Amniotic epithelial cell (primary cell): ENCODE measurements at places on chromosomes 7 and 10.

- DNase-seq: peak; percentile 54
These were observed 18.8 kb downstream of the CELF2 start for GRCh38 chr10:11036424-11037011.

DNA sequence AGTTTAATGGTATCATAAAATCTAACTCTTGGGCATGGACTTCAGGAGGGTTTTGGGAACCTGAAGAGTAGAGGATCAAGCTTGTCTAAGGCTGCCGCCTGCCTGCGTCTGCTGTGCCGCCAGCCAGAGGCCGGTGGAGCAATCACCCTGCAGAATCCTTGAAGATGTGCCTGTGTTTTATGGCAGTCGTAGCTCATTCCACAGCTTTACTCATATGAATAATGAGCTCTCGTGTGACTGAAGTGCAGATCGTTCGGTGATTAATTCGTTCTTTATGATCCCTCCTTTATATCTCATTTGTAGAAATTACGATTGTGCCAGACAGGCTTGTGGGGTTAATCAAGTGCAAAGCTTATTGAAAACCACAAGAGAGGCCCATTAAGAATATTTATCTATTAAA lies 100.8 kb downstream of the ACTR3B start:
- peak; percentile 23 for DNase-seq

GRCh38 chr7:100629117-100629716 lies 12.1 kb downstream of the TFR2 start:
- no peak for DNase-seq

DNA sequence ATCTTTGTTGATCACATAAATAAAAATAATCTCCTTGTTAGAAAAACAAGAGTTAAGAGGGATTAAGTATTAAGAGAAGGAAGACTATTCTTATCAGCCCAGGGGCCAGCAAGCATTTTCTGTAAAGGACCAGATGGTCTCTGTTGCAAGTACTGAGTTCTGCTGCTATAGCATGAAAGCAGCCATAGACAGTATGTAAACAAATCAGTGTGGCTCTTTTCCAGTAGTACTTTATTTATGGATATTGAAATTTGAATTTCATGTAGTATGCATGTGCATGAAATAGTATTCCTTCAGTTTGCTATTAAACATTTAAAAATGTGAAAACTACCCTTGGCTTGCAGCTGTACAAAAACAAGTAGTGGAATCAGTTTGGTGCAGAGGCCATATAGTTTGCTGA lies 81.7 kb downstream of the STK31 start:
- DNase-seq: peak; percentile 2

GRCh38 chr7:85186521-85187241 lies at the start of gene SEMA3D:
SEMA3D (minus strand) TSS chr7:85187056; CDS start chr7:85121891, 65,165 bp downstream.
- peak; percentile 72 for DNase-seq

GRCh38 chr7:44431091-44431608 lies 59.3 kb downstream of the NUDCD3 start:
- peak; percentile 53 for DNase-seq

GRCh38 chr7:8133188-8133848 lies 128.6 kb downstream of the ICA1 start:
- no peak for DNase-seq

DNA sequence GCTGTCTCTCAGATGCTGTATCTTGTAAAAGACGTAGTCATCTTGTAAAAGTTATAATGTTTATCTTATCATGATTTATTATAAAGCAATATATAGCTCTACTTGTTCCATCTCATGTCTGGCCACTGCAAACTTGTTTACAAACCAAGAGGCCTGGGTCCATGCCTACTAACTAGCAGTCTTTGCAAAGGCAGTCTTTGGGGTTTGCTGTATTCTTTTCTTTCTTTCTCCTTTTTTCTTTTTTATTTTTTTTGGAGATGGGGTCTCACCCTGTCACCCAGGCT lies 272.6 kb downstream of the GATA3 start:
- DNase-seq: no peak

GRCh38 chr10:125038637-125039036 lies 96.7 kb downstream of the ZRANB1 start:
- no peak for DNase-seq

DNA sequence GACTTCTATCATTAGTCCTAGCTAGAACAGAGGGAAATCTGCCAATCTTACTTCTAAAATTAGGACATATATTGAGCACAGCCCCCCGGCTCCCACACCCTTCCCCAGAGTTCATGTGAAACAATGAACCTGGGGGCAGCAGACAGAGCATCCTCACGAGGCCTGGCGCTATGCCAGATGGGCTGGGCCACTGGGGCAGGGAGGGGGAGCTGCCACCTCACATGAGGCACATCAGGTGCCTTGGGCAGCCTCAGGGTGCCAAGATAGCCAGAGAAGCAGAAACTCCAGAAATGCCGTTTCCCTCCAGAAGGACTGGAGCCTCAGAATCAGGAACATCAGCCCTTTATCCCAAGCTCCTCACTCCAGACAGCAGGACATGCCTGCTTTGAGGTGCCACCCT lies 92.8 kb upstream of the LANCL2 start:
- no peak for DNase-seq

DNA sequence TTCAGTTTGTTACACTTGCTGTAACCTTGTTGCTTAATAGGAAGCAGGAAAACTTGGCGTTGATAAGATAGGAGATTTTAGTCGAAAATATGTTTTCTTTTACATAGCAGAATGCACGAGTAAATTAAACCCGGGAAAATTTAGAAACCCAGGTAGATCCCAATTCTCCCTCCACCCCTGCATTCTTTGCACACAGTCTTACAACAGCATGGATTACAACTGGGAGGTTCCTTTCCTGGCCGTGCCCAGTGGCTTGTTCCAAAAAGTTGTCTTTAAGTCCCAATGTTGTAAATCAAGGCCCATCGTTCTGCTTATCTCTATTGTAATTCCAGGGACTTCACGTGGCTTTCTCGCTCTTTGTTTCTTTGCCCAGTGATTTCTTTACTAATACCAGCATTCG lies 1.1 kb upstream of the DPY19L1 start:
- no peak for DNase-seq

DNA sequence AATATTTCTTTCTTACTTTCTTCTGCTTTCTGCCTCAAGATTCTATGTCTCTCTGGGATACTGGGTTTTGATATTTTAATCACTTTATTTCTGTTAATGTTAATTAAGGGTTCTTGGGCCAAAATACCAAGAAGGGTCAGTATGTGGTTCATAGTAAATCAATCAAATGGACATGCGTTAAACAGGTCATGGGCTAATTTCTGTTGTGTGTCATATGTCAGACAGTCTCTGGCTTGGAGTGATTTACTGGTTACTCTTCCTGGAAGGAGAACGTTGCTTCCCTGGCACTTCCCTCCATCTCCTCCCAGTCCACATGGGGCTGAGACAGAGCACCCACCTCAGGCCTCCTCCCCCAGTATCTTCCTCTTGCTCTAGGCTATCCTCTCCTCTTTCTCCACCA lies 489.1 kb downstream of the SUGCT start:
- DNase-seq: no peak

DNA sequence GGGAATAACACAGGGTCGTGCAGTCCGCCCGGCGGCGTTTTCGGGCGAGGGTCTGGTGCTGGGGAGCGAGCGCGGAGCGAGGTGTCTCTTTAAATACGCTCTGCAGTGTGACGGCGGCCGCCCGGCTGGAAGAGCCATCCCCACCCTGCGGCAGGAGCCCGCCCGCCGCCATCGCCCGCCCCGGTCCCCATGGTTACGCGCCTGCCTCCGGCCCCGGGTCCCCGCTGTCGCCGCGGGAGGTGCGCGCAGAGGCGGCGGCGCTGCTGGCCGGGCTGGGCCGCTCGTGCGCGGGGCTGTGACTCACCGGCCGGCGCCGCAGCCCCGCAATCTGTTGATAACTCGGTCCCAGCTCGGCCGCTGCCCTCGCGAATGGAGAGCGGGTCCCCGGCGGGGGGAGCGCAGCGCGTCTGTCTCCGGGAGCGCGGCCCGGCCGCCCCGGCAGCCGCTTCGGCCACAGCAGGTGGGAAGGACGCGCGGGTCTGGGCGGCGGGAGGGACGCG lies at the start of gene ADGRA1:
Gene ADGRA1, plus strand, starts transcription at position 246 of the 500 bp plus-strand sequence. CDS start 986 bp downstream, outside the sequence.
- no peak for DNase-seq
